ENCODE measurements at places on chromosomes 7 and 10.

DNA sequence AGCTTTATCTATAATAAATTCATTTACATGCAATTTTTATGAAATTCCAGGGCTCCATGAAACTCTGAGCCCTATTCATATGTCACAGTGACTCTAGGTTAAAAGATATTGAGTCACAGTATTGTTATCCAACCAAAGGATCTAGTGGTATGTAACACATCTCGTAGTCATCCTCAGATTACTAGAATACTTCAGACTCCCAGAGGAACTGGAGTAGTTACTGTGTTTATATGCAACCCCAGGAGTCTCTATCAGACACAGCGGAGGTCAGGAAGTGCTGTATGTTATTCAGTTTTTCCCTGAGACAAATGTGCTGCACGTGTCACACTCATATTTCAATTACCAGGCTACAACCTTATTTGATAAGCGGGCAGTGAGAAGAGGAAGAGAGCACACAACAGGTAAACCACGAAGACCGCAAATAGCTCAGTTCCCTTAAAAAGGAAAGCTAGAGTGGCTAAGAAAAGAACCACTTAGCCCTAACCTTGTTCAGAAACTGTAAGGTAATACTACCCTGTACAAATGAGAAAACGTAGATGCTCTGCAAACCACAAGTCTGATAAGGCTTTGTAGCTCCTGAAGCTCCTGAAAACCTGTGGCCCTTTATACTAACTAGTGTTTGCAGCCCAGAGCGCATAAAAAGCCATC lies 114.0 kb upstream of the CNTNAP2 start:
- DNase-seq = no peak

GRCh38 chr10:127923646-127924045 lies 16.7 kb downstream of the PTPRE start:
- no peak for DNase-seq

GRCh38 chr7:129271500-129272355 lies 46.9 kb downstream of the AHCYL2 start:
- peak; percentile 23 for DNase-seq

- DNase-seq = no peak
Observed at GRCh38 chr10:120945801-120946302, 94.7 kb downstream of the WDR11 start.

GRCh38 chr10:52949899-52950298 lies 177.3 kb upstream of the MBL2 start:
- DNase-seq = no peak

DNA sequence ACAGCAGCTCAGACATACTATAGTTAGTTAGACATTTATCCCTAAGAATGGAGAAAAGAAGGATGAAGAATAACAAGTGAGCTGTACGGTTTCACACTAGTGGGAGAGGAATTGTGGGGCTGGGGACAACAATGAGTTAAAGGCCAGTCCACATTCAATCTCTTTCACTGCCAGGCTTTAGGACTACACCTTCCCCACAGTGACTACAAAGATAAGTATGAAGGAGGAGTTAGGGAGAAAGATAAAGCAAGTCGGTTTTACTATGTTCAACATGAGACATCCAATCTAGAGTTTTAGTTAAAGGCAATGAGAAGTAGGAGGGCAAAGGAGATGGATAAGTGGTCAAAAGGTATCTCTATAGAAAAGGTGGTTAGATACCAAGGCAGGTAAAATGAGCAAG lies 16.3 kb downstream of the ARHGAP12 start:
- no peak for DNase-seq

DNA sequence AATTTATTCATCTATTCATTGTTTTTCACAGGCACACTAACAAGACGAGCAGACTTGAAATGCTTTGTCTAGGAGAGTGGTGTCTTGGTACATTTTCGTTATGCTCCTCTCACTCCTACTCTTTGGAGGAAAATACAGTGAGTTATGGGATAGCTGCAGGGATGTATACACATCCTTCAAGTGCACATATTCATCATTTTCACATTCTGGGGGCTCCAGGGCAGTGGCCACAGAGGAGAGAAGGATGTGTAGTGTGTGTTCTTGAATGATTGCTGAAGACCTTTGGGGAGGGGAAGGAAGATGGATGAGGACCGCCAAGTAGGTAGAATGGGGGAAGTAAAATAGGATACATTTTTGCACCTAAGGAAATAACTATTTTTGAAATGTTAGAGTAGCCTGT lies 34.8 kb upstream of the ORC5 start:
- DNase-seq = no peak

DNA sequence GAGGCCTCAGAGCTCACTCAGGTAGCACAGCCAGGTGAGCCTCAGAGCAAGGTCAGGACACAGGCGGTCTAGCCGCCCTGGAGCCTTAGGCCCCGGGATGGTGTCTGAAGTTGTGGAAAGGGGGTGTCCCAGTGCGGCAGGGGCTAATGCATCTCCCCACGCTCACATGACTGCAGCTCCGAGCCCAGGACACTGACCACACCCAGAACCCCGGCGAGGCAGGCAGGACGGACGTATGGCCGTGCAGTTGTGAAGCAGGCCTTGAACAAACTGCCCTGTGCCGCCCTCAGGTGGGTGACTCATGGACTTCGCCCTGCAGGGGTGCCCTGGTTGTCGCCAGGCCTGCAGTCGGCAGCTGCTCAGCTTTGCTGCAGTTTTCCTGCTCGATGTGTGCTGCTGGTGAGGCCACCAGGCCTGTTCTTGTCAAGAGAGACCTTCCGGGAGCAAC lies 5.0 kb upstream of the PRKAR1B start:
- DNase-seq = peak; percentile 79

DNA sequence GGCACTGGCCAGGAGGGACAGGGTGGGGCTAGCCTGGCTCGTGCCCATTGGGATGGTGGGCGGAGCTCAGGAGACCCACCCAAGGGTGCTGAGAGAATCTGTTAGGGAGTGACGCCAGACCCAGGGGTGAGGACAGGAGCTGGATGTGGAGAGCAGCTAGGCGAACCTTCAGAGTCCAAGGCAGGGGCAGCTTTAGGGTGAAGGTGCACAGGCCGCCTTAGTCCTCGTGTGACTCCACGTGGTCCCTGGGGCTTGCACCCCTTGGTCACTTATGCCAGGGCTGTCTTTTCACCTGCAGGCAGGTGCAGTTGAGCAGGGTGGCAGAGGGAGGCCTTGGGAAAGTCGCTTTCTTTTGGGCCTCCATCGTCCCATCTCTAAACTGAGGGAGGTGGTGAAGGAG lies 4.3 kb downstream of the RAMP3 start:
- no peak for DNase-seq

GRCh38 chr10:73931767-73932619 lies 21.1 kb downstream of the PLAU start:
- no peak for DNase-seq

GRCh38 chr7:83930262-83930661 lies 264.3 kb downstream of the SEMA3A start:
- no peak for DNase-seq

DNA sequence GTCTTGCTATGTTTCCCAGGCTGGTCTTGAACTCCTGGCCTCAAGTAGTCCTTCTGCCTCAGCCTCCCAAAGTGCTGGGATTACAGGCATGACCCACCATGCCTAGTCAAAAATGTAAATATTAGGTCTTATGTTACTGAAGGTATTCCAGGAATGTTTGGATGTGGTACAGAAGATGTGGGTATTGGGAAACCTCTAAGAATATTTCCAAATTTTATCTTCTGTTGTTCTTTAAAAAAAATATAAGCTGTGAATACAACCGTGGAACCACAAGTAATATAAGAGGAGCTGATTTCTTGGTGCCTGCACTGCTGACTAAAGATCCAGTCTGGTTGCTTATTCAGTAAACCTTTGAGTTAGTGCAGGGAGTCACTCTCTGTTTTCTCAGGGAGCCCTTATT lies 178.3 kb downstream of the AUTS2 start:
- no peak for DNase-seq

DNA sequence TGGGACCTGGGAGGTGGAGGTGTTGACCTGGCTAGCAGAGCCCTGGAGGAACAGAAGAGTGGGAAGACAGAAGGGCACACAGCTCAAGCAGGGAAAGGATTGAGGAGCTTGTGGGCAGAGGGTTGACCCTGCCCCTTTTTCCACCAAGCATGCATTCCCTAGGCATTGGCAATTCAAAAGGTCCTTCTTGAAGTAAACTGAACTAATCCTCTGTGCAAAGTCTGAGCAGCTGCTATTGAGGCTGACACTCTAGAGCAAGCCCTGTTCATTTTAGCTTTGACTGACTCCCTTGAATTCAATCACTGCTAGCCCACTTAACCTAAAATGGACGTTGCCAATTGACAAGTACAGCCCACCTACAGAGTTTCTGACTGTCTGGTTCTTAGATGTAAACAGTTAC lies 116.5 kb upstream of the TNS3 start:
- DNase-seq = no peak

DNA sequence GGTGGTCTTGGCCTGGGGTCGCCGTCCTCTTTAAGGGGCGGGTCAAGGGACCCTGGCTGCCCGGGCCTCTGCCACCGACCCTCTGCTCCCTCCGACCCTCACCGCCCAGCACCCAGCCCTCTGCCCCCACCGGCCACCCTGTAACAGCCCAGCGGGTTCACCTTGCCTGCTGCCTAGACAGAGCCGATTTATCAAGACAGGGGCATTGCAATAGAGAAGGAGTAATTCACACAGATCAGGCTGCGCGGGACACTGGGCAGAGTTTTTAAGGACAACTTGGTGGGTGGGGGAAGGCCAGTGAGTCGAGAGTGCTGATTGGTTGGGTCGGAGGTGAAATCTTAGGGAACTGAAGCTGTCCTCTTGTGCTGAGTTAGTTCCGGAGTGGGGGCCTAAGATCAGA lies 779 bp upstream of the ADCK2 start:
- DNase-seq = no peak

DNA sequence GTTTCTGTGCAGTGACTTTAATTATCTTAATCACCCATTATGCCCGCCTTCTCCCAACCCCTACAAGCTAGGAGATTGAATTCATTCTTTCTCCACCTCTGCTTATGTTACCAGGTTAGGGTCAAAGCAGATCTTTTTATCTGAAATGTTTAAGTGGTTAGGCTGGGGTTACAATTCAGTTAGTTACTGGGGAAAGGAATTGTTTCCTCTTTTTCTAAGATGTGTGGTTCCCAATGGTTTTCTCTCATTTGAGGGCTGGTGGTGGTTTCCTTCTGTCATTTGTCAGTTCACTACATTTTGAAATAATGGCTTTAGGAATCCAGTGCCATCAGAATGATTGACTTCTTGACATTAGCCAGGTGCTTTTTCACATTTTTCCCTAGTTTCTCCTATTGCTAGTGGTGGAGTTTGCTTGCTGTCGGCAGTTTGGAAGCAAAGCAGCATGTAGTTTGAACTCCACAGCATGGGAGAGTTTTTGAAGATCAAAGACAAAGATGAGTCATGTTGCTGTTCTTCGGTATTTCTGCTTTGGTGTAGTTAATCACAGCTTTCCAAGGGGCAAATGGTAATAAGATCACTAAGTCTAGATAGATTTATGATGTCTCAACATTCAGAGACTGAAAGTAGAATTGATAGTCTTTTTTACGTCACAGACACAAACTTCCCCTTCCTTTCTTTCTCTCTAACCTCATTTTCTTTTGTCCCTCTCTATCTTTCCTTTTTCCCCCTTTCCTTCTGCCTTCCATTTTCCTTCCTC lies 168.2 kb downstream of the SND1 start:
- DNase-seq = peak; percentile 29

- no peak for DNase-seq
Observed at GRCh38 chr10:17286562-17287550, 58.8 kb downstream of the VIM start.

DNA sequence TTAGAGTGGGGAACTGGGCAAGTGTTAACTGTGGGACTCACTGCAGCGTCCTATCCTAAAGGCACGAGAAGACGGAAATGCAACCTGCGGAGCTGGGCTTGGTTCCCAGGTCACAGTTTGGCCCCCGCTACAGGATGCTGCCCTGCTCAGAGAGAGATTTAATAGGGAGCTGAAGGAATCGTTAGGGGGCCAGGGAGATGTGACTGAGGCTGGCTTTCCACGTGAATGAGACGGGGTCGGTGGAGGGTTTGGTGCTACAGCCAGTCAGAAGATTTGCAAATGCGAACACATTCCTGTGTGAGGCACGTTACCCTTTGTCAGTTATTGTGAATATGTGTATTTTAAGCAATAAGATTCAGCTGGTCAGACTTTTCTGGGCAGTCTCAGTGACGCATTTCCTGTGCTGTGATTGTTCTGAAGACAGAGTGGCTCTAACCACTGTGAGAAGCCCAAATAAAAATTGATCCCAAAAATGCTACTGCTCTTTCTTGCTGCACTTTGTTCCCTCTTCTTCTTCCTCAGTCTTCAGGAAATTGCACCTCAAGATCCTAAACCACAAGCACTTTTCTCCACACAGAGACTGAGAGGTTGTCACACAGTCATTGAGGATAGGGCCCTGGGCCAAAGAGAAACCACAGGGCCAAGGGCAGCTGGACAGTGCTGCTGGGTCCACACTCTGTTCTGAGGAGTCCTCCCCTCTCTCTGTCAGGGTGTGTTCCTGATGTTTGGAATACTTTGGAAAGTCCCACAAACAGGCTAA lies 21.2 kb downstream of the CYP17A1 start:
- peak; percentile 87 for DNase-seq

DNA sequence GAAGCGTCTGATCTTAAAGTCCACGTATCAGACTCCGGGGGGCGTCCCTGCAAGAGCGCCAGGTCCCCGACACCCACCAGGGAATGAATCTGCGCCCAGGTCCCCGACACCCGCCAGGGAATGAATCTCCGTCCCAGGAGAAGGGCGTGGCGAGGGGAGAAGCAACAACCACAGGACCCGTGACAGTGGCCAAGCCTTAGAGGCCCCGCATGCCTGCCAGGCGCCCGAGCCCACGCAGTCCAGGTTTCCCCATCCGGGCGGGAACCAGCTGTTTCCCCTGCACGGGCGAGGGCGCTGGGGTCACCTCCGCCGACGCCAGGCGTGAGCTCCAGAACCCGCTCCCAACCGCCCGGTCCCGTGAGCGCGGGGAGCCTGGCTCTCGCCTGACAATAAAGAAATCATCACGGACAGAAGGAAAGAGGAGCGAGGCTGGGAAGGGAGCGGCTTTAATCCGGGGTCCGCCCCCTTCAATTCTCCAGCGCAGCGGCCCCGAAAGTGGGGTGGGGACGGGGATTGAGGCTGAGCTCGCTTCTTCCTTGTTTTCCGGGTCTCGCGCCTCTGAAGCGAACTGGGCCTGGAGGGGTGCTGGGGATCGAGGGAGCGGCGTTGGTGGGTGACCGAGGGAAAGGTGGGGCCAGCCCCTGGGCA lies 29.0 kb upstream of the BMS1 start:
- peak; percentile 78 for DNase-seq

DNA sequence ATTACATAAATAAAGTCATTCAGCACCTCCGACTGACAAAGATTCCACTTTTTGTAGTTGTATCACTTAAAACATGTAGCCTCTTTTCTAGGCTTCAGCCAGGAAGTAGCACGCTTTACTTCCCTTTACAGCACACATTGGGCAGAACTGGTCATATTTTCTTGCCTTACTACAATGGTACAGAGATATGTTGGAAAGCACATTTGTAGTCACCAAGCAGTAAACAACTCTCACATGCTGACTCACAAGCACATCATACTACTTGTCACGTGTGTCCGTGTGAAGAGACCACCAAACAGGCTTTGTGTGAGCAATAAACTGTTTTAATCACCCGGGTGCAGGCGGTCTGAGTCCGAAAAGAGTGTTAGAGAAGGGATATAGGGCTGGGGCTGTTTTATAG lies 1071.8 kb downstream of the DNAJB9 start:
- DNase-seq = no peak

Measured in dermis microvascular lymphatic vessel endothelial cell (primary cell).